NCI-H1048 (cell line): ENCODE measurements at places on chromosomes 5 and 9.
A peak's percentile ranks its signal among the peaks of the same experiment; 100 is the strongest.

DNA sequence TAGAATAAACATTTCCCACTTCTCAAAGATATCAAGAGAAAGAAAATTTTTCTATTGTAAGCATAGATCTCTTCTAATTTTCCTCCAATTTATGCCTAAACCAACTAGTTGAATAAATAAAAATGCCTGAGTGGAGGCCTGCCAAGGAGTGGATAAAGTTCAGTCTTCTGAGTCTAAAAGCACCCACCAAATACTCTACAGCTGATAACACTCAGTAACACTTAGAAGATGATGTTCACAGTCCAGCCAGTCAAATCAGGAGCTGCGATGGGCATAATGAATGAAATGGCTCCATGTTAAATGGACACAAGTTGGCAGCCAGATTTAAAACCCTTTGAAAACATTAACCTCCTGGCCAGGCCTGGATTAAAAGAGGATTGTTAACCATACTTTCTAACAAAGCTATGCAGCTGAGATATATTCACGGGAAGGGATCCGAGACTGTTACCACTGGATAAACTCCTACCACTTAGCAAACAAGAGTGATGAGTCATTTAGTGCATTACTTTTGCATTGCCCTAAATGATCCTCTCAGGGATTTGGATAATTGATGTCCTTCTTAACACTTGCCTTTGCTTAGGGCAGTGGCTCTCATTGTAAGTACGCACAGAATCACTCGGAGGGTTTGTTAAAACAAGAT, 63.7 kb upstream of the CCDC112 start:
- no peak for DNase-seq

DNA sequence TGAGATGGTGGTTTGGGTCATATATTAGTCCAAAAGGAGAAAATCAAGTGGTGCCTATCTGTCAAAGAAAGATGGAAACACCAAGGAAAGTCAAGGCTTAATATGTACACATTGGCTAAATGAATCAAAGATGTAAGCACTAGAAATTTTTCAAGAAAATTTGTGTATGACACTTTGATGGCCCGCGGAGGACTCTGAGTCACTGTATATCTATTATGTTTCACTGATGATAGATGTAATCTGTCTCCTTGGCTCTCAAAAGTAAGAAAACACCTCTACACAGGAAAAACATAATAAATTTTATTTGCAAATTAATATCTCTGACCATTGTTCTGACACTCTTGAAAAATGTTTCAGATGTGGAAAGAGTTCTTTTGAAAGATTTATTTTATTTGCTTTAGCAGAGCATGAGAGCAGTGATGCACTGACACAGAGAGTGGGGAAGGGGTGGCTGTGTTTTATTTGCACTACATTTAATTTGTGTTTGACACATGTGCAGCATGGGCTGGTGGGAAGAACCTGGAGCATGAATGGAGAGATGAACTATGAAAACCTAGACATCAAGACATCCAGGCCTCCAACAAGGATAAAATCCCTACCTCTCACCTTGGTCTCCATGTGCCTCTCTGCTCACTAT, 180.8 kb upstream of the GAS1 start:
- DNase-seq, result no peak

- no peak for DNase-seq
Observed at GRCh38 chr9:19940811-19941535, 152.1 kb upstream of the SLC24A2 start.

- DNase-seq, result no peak
Observed at GRCh38 chr5:58403822-58404433, 56.0 kb downstream of the PLK2 start.

- no peak for DNase-seq
Observed at GRCh38 chr9:70789086-70789485, 332.3 kb downstream of the TRPM3 start.

DNA sequence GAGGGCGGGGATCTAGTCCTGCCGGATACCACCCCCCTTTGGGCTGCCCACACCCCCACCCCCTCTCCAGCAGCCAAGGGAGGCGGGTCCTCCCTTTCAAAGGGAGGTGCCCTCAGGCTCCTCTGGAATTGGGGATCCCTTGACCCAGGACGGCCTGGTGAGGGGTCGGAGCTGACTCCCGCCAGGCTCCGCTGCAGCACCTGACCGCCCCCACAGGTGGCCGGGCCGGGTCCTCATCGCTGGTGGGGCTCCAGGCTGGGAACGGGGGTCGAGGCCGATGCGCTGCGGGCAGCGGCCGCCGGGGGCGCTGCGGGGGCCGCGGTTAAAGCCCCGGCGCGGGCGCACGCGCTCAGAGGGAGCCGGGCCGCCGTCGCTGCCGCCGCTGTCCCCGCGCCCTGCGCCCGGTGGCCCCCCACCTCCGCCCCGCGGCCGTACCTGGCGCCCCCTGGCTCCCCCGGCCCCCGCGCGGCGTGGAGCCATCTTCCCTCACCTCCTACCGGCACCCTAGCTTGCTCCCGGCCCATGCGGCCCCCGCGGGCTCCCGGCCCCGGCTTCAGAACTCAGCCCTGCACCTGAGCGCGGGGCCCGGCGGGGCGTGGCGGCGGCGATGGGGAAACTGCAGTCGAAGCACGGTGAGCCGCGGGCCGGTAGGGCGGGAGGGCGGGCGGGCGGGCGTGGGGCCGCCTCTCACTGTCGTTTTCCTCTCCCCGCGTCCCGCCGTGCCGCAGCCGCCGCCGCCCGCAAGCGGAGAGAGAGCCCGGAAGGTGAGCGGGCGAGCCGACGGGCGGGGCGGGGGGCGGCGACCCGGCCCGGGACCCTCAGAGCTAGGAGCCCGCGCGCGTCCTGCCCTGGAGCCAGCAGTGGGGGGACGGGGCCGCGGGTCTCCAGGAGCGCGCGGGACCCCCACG, at the start of gene NKD2:
Gene NKD2 (plus strand): TSS at position 352 of the 908 bp plus-strand sequence. CDS start 256 bp downstream, at position 608.
- DNase-seq, result peak; percentile 15

- DNase-seq, result no peak
Observed at GRCh38 chr9:119095072-119095471, 274.2 kb downstream of the BRINP1 start.

GRCh38 chr9:78605041-78606000, 308.4 kb downstream of the PSAT1 start:
- DNase-seq, result no peak

DNA sequence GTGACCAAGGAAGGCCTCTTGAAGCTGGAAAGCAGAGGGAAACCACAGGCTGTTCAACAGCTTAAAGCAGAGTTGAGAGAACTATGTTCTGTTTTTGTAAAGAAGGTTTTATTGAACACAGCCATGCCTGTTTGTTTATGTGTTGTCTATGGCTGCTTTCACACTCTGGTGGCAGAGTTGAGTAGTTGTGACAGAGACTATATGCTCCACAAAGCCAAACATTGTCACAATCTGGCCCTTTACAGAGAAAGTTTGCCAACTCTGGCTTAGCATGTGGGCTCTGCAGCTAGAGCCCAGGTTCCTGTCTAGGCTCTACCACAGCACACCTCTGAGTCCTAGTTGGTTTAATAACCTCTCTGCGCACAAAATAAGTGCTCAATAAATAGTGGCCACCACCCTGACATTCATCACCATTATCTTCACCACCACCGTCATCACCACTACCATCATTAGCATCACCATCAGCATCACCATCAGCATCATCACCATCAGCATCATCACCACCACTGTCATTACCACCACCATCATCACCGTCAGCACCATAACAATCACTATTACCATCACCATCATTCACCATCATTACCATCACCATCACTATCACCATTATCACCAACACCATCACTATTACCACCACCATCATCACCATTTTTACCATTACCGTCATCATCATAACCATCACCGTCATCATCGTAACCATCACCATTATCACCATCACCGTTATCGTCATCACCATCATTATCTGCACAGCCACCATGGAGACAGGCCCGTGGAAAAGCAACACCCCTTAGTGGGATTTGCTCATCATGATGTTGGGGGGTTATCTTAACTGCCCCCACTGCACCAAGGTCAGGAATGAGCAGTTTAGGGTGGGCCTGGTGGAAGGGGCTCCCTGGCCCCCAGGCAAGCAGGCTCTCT, 18.3 kb downstream of the AKNA start:
- no peak for DNase-seq

- DNase-seq, result no peak
Observed at GRCh38 chr5:121758615-121759014, 93.1 kb upstream of the FTMT start.

DNA sequence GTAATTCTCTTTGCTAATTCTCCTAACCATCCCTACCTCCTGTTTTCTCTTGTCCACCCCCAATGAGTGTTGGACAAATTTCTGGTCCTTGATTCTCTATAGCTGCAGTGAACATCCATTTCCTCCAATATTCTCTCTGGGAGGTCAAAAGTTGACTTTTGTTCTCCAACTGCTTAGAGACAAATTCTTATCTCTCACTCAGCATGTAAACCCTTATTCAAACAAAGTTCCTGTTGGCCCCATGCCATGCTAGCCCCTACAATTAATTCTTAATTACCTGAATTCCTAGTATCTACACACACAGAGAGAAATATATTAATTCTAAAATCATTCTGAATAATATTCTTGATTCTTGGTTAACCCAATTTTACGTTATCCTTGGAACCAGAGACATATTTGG, 472.9 kb upstream of the ACTBL2 start:
- no peak for DNase-seq

DNA sequence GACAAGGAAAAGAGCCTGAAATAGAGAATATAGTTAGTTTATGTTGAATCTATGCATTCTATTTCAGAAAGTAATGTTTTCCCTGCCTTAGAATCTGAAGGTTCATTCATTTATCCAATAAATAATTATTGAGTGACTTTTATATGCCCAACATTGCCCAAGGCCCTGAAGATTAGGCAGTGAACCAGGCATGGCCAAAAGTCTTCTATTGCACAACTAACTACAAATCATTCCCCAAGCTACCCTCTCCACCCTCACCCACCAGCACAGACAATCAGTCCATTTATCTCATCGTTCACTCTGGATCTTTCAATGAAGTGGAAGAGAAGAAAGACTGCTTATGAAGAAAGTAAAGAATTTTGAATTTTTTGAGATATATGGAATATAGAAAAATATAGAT, 268.4 kb downstream of the PLK2 start:
- no peak for DNase-seq

DNA sequence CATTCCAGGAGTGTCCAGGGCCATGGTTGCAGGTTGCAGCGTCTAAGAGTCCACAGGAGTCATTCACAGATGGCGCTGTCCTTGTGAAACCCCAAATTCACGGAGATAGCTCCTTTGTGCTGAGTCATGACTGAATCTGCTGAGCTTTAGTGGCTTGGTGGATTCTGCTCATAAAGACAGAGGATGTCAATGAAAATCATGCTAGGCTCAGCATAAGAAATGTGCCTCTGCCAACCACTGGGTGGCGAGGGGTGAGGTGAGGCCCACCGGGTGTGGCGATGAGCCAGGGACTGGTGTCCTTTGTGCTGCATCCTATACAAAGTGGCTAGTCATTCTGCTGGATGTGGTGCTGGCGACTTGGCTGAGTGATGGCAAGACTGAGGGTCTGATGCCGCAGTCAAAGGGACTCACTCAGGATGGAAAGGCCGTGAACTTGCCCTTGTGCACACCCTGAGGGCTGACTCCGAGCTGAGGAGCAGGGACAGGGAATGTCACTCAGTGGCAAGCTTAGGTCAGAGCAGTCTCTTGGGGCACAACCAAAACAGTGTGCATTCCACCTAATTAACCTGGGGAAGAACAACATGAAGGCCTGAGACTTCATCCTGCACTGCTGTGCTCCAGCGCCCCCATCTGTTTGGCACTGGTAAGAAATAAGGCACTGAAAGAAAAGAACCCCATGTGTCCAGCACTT, 71.5 kb downstream of the DAP start:
- no peak for DNase-seq

DNA sequence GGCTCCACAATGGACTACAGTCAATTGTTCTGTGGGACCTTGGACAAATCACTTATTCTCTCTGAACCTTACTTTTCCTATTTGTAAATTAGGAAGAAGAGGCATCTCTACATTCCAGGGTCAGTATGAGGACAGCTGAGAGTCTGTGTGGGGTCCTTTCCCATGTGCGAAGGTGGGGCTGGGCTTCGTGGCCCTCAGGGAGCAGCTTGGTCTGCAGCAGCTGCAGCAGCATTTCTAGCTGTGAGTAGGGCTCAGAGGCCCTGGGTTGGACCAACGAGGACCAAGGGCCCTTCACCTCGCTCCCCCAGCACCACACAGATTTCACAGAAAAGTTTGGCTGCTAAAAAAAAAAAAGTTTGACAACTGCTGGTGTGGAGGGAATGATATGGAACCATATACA, 9.4 kb upstream of the DDX41 start:
- DNase-seq, result no peak

DNA sequence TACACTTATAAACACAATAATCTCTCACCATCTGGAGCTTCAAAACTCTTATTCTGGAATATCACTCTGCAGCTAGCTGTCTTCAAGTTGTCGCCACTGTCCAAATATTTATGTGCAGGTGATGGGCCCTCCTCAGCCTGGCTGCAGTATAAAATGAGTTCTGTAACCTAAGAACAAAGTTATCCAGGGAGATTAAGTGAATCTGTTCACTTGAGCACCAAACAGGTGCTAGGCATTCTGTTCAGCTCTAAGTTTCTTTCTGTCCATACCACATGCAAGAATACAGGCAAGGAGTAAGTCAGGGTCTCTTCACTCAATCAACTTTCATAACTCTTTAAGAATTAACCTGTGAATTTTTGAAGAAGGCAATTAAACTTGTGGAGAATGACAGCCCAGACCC, 344.1 kb downstream of the PLK2 start:
- no peak for DNase-seq

DNA sequence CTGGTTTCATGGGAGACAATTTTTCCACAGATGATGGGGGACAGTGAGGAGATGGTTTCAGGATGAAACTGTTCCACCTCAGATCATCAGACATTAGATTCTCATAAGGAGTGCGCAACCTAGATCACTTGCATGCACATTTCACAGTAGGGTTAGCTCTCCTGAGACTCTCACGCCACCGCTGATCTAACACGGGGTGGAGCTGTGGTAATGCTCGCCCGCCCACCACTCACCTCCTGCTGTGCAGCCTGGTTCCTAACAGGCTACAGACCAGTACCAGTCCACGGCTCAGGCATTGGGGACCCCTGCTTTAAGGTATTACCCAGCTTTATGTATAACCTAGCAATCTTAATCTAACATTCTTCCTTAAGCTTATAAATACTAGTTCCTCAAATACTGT, 35.6 kb downstream of the TTC39B start:
- no peak for DNase-seq

- no peak for DNase-seq
Observed at GRCh38 chr9:36603006-36603405, 30.3 kb downstream of the MELK start.

DNA sequence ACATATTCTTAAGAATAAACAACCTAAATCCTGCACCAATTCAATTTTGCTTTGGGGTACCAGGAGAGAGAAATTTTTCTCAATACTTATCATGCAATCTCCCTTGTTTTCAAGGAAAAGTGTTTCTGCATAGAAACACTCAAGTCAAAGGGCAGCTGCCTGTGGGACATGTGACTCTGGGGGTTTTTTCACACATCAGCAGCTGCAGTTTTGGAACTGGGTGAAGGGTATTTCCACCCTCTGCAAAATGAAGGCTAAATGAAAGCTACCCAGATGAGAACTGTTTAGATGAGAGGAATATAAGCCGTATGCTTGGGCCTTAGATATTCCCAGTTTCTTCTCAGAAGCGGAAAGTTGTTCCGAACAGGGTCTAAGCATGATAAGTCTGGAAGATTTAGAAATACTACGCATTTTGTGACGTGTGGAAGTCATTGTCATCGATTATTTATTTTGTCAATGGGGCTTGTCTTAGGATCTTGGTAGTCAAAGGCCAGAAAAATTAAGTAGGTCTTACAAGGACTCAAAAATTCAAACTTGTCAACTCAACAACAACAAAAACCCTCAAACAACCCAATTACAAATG, 64.3 kb upstream of the BOD1 start:
- no peak for DNase-seq

- no peak for DNase-seq
Observed at GRCh38 chr5:116514421-116514970, 60.1 kb downstream of the SEMA6A start.
